ENCODE measurements at places on chromosomes 2 and 18. TPM values are rescaled to one million over a fixed set of nuclear protein-coding genes. Genes with fewer than 3 reads are reported as not detected.

- DNase-seq = no peak
These were observed 32.8 kb downstream of the AQP12A start for GRCh38 chr2:240724431-240724830.

- no peak for DNase-seq
These were observed 137.4 kb downstream of the RTN4 start for GRCh38 chr2:54912893-54913292.

The G6PC2 gene
- total RNA-seq = not detected

GRCh38 chr2:9656270-9656766 lies 25.5 kb upstream of the YWHAQ start:
- peak; percentile 99 for DNase-seq

- DNase-seq = no peak
These were observed 33.7 kb downstream of the GFPT1 start for GRCh38 chr2:69353360-69353759.

DNA sequence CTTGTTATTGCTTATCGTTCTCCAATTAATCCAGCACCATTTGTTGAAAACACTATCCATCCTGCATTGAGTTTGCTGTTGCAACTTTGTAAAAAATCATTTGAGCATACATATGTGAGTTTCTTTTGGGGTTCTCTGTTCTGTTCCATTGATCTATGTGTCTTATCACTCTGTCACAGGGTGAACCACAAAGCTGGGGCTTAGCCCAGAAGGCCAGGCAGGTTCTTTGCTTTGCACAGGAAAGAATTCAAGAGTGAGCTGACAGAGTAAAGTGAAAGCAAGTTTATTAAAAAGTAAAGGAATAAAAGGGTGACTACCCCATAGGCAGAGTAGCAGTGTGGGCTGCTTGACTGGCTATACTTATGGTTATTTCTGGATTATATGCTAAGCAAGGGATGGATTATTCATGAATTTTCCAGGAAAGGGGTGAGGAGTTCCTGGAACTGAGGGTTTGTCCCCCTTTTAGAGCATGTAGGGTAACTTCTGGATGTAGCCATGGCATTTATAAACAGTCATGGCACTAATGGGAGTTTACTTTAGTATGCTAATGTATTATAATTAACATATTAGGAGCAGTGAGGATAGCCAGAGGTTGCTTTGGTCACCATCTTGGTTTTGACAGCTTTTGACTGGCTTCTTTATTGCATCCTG lies 46.8 kb downstream of the RNF138 start:
- no peak for DNase-seq

- DNase-seq = no peak
These were observed 61.6 kb upstream of the PARD3B start for GRCh38 chr2:204483608-204484081.

DNA sequence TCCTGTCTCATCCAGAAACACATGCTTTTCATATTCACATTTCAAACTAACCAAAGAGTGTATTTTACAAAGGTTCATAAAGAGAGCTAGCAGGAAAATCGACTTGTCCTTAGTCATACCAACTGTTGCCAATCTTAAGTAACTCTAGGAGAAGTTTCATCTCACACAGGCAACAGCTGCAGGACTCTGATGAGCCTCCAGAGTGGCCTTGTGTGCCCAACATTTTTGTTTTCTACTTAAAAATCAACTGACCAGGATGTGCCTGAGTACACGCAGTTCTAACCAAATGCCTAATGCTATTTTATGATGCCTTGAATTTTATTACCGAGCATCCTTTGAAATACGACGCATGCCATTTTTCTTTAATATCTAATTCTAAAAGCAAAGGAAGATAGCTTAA lies 595.9 kb upstream of the LRRTM4 start:
- no peak for DNase-seq

DNA sequence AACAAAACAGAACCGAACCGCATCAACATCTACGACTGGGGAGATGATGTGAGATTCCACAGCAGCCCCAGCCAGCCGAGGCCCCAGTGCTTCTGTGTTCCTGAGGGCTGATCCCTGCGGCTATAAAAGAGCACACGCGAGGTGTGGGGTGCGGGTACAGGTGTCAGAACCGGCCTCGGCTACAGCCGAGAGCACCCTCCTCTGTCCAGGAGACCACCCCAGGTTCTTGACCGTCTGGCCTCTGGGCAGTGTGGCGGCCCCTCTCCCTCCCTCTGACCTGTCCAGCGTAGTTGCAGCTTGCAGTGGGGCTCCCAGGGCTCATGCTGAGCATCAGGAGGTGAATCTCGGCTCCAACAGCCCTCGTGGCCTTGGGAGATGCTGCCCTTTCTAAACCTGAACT lies 23.7 kb downstream of the RTP5 start:
- no peak for DNase-seq

GRCh38 chr2:150733051-150733618 lies 245.7 kb upstream of the RND3 start:
- no peak for DNase-seq

GRCh38 chr2:157052685-157053224 lies 204.8 kb upstream of the GALNT5 start:
- DNase-seq = peak; percentile 87

The TUBA4B gene
- total RNA-seq = not detected

- DNase-seq = no peak
These were observed 185.4 kb upstream of the REV1 start for GRCh38 chr2:99675130-99675661.

DNA sequence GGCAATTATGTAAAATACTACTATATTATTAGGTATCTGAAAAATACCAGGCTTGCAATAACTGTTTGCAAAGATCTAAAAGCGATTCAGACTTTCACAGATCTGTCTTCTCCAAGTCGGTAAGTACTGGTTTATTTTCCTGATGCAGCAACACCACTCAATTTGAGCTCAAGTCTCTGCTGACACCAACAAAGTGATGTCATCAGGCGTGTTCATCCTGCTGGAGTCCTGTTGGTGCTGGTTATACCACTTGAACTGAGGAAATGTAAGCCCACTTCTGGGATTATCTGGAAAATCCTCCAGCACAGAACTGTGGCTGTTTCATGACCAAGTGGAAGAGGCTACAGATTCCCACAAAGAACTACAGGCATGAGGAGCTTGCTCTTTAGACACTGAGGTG lies 267.6 kb downstream of the BCL2 start:
- no peak for DNase-seq

The DHRS9 gene
- not detected for total RNA-seq

The MPP4 gene
- 6.8 TPM for total RNA-seq

The GPR55 gene
- total RNA-seq = not detected

The UGT1A4 gene
- total RNA-seq = not detected

The ANKRD30B gene
- 26.2 TPM for total RNA-seq

- DNase-seq = no peak
These were observed 18.4 kb downstream of the NCOA1 start for GRCh38 chr2:24509425-24509824.

GRCh38 chr2:196224756-196225155 lies 53.4 kb upstream of the STK17B start:
- no peak for DNase-seq

- DNase-seq = no peak
These were observed 241.5 kb downstream of the ACKR3 start for GRCh38 chr2:236811062-236811656.

GRCh38 chr2:147630585-147630984 lies 214.2 kb upstream of the ACVR2A start:
- DNase-seq = peak; percentile 27

The GAREM1 gene
- total RNA-seq = not detected

DNA sequence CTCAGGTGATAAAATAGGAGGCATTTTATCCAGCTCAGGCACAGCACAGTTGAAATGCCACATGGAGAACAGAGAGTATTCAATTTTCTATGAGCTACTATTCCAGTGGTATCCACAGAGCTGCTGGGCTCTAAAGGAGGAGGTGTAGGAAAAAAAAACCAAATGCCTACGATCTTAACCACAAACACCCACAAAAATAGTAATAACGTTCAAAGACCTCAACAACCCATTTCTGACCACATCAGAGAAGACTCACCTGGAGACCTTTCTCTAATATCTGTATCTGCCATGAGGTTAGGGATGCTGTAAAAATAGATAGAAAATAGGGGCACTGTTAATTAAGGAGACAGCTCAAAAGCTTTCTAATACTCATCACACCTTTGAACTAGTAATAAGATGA lies 294.6 kb upstream of the PARD3B start:
- no peak for DNase-seq

The FKBP7 gene
- total RNA-seq = 10.5 TPM

GRCh38 chr18:7904529-7904928 lies 337.4 kb downstream of the PTPRM start:
- peak; percentile 50 for DNase-seq

The LHCGR gene
- not detected for total RNA-seq

The CXCR4 gene
- total RNA-seq = 4.3 TPM

DNA sequence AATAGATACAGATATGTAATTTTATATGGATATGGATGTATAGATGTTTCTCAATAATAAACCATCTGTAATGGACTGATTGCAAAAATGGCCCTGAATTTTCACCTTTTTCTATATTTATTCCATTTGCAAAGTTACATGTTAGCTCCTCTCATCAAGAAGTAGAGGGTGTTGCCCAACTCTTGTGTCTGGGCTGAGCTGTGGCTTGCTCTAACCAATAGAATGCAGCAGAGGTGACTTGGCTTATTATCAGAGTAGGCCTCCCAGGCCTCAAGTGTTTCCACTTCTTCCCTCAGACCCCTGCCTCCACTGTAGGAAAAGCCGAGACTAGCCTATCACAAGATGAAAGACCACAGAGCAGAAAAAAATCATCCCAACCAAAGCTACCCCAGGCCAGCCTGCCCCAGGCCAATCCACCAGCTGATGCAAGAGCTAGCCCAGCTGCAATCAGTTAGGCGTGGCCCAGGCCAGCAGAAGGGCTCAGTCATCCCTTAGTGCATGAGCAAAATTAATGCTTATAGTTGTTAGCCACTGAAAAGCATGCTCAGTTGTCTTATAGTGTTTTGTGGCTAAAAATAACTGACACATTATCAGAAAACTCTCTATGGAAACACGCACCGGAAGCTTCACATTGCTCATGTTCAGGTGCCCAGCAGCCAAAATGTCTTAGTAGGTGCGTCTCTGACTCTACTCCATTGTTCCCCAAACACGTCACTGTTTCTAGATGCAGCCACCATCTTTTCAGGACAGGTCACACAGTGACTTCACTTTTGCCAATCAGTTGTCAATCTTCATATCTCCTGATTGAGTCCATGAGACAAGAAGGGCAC lies 464.0 kb downstream of the FBXO15 start:
- no peak for DNase-seq

DNA sequence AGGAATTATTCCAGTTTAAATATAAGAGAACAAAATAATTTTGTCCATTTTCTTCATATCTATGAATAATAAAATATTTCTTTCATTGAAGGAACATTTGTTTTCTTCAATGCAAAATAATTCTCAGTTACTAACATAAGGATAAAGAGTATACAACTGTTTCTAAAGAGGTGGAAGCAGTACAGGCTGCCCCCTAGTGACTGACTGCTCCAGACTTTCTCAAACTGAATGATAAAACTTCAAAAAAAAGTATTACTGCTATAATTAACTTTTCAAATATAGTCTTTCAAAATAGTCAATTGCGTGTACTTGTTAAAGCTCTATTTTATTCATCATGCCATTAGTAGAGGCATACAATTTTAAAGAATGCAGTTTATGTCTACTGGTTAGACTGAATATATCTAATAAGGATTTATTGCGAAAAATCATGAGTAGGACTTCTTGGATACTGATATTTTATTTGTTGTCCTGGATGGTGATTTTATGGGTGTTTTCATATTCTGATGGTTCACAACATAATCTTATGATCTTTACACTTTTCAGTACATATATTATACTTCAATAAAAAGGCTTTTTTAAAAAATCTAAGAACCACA lies 100.1 kb downstream of the WDPCP start:
- peak; percentile 44 for DNase-seq

- DNase-seq = peak; percentile 68
These were observed 210.8 kb upstream of the SMIM21 start for GRCh38 chr18:75638223-75638775.

DNA sequence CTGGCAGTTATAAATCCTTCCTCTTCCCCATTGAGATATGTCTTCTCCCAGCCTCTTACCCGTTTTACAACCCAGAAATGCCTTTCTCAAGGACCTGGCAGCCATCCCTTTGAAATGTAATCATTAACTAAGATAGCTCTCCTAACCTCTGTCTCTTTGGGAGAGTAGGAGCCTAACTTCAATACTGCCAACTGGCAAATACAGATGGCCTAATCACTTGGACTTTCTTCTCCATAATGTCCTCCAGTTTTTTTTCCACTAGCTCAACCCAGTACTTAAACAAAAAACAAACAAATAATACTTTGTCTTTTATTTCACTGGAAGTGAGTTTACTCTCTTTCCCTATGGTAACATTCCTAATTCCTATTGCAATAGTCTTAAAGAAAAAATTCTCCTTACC lies 1391.1 kb downstream of the SUCLG1 start:
- no peak for DNase-seq

DNA sequence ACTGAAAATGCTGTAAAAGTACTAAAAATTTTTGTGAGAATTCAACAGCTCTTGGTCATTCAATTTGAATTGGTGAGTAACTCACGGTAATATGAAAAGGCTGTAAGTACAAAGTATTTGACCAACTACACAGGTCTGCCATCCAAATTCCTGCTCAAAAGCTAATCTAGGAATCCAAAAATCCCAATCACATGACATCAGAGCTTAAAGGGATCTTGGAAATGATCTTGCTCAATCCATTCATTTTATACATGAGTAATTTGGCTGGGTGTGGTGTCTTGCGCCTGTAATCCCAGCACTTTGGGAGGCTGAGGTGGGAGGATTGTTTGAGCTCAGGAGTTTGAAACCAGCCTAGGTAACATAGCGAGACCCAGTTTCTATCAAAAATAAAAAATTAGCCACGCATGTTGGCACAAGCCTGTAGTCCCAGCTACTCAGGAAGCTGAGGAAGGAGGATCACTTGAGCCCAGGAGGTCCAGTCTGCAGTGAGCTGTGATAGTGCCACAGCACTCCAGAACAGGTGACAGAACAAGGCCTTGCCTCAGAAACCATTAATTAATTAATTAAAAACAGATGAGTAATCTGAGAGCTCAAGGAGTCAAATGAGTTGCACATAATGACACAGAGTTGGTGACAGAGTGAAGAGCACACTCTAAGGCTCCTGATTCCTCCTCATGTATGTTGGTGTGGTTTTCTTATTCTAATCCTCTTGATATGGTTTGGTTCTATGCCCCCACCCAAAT lies 19.8 kb downstream of the SPIRE1 start:
- DNase-seq = no peak

GRCh38 chr2:116952254-116952653 lies 862.2 kb upstream of the DDX18 start:
- DNase-seq = no peak

Measured in A172 (cell line).